Aorta (tissue), 5 donors: ENCODE measurements at places on chromosomes 13 and 19. TPM values are rescaled to one million over a fixed set of nuclear protein-coding genes. Genes with fewer than 3 reads are reported as not detected.

GFY gene
- total RNA-seq: not detected

PTGER1 gene
- total RNA-seq: 2.3 TPM

CEACAM19 gene
- total RNA-seq: 12.7 TPM

ENOX1 gene
- total RNA-seq: 1.4 TPM

SYT3 gene
- total RNA-seq: 0.55 TPM

SSC5D gene
- total RNA-seq: 64.1 TPM

VSTM1 gene
- not detected for total RNA-seq
